ENCODE measurements at places on chromosomes 16 and 17.

DNA sequence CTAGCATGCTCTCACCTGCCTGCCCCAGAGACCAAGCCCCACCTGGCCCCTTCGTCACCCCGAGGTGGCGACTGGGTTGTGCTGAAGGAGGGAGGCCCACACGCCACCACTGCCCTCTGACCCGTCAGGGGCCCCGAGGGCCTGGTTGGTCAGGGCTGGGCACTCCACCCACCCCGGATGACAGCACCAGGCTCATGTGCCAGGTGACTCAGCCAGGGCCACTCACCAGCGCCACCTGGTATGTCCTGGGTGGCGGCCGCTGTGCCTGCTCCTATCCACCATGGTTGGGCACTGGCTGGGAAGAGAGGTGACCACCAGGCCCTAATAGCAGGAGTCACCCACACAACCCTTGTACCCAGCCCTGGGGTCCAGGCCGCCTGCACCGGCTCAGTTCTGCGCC is 68.9 kb downstream of the JPH3 start:
- H3K36me3 ChIP-seq: no peaks in the 10 kb centered on the region
- H3K27me3 ChIP-seq: peaks cover 4% of the 10 kb centered on the region
- H3K4me1 ChIP-seq: no peaks in the 10 kb centered on the region
- no peak for DNase-seq

- H3K27ac ChIP-seq: peak overlapping the region; percentile 96
- H3K27me3 ChIP-seq: no peaks in the 10 kb centered on the region
- no peak for DNase-seq
- H3K4me3 ChIP-seq: peak overlapping the region; percentile 97
- H3K36me3 ChIP-seq: no peaks in the 10 kb centered on the region
- H3K4me1 ChIP-seq: peaks cover 39% of the 10 kb centered on the region
Measured at GRCh38 chr16:74605746-74606520, 981 bp downstream of the GLG1 start.

DNA sequence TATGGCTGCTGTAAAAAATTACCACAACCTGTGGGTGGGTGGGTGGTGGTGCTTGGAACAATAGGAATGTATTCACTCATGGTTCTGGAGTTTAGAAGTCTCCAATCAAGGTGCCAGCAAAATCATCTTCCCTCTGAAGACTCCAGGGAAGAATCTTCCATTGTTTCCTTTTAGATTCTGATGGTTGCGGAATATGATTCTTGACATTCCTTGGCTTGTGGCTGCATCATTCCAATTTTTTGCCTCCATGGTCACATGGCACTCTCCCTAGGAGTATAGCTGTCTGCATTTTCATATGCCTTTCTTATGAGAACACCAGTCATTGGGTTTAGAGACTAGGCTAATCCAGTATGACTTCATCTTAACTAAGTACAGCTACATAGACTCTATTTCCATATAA is 401.0 kb downstream of the HS3ST3B1 start:
- DNase-seq: no peak
- no peaks in the 10 kb centered on the region for H3K36me3 ChIP-seq
- H3K27ac ChIP-seq: no peak overlapping the region
- no peak overlapping the region for H3K4me3 ChIP-seq

- no peak overlapping the region for H3K4me3 ChIP-seq
- no peaks in the 10 kb centered on the region for H3K36me3 ChIP-seq
- no peaks in the 10 kb centered on the region for H3K4me1 ChIP-seq
- H3K27me3 ChIP-seq: peaks cover 19% of the 10 kb centered on the region
- no peak for DNase-seq
Measured at GRCh38 chr17:48472411-48473281, 42.6 kb upstream of the SKAP1 start.

DNA sequence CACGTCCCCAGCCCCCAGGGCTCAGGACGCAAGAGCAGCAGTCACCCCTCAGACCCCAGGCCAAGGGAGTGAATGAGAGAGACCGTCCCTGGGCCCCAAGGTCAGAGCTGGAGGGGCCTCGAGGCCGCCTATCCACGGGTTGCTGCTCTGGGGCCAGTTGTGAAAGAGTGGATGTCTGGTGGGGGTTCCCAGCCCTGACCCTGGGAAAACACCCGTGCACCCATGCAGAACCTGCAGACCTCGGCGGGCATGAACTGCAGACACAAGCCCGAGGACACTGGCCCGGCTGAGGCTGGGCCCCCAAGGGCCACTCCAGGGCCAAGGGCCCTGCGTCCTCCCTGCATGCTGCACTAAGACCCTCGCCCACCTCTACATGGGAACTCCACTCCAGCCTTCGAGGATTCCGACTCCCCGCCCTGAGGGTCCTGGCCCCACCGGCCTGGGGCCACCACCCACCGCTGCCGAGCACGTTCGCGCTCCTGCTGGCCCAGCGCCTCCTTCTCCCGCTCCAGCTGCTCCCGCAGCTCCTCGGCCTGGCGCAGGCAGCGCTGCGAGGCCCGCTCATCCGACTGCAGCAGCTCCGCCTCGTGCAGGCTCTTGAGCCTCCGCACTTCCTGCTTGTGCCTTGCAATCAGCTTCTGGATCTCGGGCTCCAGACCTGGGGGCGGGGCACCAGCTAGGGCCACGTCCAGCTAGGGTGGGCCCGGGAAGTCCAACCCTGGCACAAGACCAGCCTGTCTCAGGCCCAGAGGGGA is 27.6 kb upstream of the AATK start:
- H3K4me3 ChIP-seq: no peak overlapping the region
- H3K27ac ChIP-seq: no peak overlapping the region
- H3K27me3 ChIP-seq: no peaks in the 10 kb centered on the region
- H3K4me1 ChIP-seq: no peaks in the 10 kb centered on the region

DNA sequence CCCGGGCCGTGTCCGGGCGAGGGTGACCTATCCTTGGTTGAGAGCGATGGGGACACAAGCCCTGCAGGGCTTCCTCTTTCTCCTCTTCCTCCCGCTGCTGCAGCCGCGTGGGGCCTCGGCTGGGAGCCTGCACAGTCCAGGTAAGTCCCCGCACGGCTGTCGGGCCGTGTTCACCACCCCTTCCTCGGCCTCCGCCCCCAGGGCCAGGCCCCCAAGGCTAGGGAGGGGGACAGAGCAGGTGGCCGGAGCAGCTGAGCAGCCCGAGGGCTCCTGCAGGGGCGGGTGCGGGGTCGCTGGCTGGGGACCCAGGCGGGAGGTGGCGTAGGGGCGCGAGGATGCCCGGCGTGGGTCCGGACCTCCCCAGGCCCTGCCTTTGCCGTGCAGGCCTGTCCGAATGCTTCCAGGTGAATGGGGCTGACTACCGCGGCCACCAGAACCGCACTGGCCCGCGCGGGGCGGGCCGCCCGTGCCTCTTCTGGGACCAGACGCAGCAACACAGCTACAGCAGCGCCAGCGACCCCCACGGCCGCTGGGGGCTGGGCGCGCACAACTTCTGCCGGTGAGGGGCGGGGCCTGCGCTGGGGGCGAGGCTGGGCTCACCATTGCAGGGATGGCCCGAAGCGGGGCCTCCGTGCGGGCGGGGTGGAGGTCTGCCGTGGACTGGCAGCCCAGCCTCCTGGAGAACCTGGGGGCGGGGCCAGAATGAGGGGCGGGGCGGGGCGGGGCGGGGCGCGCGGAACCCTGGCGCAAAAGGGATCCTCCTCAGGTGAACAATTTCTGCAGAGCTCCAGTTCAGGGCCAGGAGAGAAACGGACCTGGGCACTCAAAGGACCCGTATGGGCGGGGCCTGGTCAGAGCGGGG is 631 bp downstream of the KREMEN2 start:
- H3K4me3 ChIP-seq: peak overlapping the region; percentile 43
- no peak overlapping the region for H3K27ac ChIP-seq
- peaks cover 77% of the 10 kb centered on the region for H3K4me1 ChIP-seq
- DNase-seq: peak; percentile 60

DNA sequence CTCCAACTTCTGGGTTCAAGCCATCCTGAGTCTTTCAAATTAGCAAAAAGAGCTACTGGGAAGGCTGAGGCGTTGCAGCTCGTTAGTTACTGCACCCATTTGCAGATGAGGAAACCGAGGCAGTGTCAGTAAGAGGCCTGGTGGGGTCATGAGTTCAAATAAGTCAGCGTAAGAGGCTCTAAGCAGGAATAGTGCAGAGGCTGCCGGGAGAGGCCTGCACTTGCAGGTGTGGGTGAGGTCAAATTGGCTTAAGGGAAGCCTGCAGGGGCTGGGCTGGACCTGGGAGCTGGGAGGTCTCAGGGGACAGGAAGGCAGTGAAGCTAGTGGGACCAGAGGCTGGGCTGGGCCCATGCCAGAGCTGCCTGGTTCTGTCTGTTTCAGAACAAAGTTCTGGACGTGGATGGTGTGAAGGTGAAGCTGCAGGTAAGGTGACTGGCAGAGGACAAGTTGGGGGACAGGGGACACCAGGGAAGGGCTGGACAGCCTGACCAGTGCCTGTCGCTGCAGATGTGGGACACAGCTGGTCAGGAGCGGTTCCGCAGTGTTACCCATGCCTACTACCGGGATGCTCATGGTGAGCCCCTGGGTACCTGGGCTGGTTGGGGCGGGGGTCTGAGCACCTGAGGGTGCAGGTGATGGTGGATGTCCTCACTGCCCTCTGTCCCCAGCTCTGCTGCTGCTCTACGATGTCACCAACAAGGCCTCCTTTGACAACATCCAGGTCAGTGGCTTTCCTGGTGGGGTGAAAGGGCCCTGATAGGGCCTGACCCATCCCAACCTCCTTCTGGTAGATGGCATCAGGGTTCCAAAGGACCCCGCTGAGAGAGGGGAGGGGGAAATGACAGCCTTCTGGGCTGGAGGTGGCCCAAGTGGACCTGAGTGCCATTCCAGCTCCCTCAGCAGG is 3.0 kb downstream of the RAB26 start:
- H3K27me3 ChIP-seq: no peaks in the 10 kb centered on the region
- no peaks in the 10 kb centered on the region for H3K36me3 ChIP-seq
- DNase-seq: no peak
- H3K4me1 ChIP-seq: peaks cover 74% of the 10 kb centered on the region

- no peaks in the 10 kb centered on the region for H3K4me1 ChIP-seq
- H3K36me3 ChIP-seq: peaks cover 72% of the 10 kb centered on the region
- DNase-seq: no peak
Measured at GRCh38 chr16:89268585-89268984, 51.1 kb downstream of the ZNF778 start.

GRCh38 chr17:8122422-8122923 is 1.4 kb downstream of the HES7 start:
- no peaks in the 10 kb centered on the region for H3K36me3 ChIP-seq
- H3K4me3 ChIP-seq: peak overlapping the region; percentile 74
- H3K27me3 ChIP-seq: peaks cover 23% of the 10 kb centered on the region
- no peak overlapping the region for H3K27ac ChIP-seq

DNA sequence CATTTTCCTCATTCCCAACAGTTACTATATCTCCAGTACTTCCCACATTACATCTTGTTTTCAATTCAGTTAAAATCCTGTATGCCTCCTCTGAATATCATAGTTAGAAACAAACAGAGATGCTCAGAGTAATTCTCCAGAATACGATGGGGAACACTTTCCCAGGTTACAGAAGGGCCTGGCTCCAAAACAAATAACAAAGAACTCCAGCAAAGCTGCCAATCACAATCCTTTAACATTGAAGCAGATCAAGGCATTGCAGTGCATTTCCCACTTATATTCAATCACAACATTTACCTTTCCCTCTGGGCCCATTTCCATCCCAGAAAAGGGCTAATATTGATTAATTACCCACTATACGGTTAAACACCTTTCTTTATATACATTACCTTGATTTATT is 29.4 kb upstream of the PMFBP1 start:
- peaks cover 18% of the 10 kb centered on the region for H3K4me1 ChIP-seq
- H3K27ac ChIP-seq: no peak overlapping the region
- no peak for DNase-seq
- no peaks in the 10 kb centered on the region for H3K36me3 ChIP-seq
- H3K27me3 ChIP-seq: no peaks in the 10 kb centered on the region

GRCh38 chr16:66603537-66604375 is 748 bp upstream of the CMTM3 start:
- no peak for DNase-seq
- peak overlapping the region; percentile 69 for H3K4me3 ChIP-seq
- no peaks in the 10 kb centered on the region for H3K36me3 ChIP-seq
- H3K4me1 ChIP-seq: peaks cover 29% of the 10 kb centered on the region
- H3K27ac ChIP-seq: peak overlapping the region; percentile 81

DNA sequence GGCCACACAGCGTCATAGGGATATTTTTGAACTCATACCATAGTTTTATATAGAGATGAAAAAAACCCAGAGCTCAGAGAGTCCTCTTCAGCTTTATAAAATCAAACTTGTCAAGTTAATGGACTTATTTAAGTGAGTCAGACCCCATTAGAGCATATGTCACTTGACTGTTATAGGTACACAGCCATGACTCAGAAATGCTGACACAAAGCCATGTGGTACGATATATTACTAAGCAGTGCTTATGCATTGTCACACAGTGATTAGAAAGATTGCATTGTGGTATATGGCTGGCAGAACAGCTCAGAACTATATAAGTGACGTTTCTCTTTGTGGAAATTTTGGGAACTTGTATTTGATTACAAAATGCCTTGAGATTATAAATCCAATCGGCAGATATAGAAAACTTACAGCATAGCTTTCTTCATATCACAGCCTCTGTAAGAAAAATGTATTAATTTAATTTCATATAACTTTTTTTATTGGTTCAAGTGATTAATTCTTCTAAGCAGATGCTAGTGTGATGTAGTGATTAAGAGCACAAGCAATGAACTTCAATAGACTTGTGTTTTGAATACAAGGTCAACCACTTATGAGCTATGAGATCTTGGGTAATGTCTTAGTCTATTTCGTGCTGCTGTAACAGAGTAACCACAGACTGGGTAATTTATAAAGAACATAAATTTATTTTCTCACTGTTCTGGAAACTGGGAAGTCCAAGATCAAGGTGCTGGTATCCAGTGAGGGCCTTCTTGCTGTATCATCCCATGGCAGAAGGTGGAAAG is 25.8 kb upstream of the GINS3 start:
- H3K4me3 ChIP-seq: no peak overlapping the region
- H3K27ac ChIP-seq: no peak overlapping the region
- no peaks in the 10 kb centered on the region for H3K36me3 ChIP-seq
- H3K4me1 ChIP-seq: no peaks in the 10 kb centered on the region
- no peak for DNase-seq

- H3K4me1 ChIP-seq: peaks cover 49% of the 10 kb centered on the region
- no peak for DNase-seq
- no peaks in the 10 kb centered on the region for H3K36me3 ChIP-seq
- no peak overlapping the region for H3K27ac ChIP-seq
- H3K4me3 ChIP-seq: no peak overlapping the region
Measured at GRCh38 chr17:337866-338265, 14.7 kb downstream of the RPH3AL start.

DNA sequence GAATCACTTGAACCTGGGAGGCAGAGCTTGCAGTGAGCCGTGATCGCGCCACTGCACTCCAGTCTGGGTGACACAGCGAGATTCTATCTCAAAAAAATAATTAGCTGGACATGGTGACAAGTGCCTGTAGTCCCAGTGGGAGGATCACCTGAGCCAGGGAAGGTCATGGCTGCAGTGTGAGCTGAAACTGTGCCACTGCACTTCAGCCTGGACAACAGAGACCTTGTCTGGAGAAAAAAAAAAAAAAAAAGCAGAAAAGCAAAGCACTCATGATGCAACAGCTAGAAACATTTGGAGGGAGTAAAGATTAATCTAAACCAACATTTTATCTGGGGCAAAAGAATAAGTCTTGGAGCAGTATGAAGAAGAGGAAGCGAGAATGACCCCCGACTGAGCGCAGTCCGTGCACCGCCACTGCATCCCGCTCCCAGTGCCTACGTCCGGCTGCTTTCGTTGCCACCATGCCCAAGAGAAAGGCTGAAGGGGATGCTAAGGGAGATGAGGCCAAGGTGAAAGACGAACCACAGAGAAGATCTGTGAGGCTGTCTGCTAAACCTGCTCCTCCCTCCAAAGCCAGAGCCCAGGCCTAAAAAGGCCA is 8.2 kb downstream of the PRPSAP1 start:
- H3K27me3 ChIP-seq: no peaks in the 10 kb centered on the region
- H3K36me3 ChIP-seq: peaks cover 62% of the 10 kb centered on the region
- no peaks in the 10 kb centered on the region for H3K4me1 ChIP-seq
- no peak overlapping the region for H3K27ac ChIP-seq
- H3K4me3 ChIP-seq: no peak overlapping the region

All from suprapubic skin (tissue), 4 donors.